Mesenchymal stem cell (in vitro differentiated cells and primary cell): ENCODE measurements at places on chromosomes 3 and 15.
A peak's percentile ranks its signal among the peaks of the same experiment; 100 is the strongest.

DNA sequence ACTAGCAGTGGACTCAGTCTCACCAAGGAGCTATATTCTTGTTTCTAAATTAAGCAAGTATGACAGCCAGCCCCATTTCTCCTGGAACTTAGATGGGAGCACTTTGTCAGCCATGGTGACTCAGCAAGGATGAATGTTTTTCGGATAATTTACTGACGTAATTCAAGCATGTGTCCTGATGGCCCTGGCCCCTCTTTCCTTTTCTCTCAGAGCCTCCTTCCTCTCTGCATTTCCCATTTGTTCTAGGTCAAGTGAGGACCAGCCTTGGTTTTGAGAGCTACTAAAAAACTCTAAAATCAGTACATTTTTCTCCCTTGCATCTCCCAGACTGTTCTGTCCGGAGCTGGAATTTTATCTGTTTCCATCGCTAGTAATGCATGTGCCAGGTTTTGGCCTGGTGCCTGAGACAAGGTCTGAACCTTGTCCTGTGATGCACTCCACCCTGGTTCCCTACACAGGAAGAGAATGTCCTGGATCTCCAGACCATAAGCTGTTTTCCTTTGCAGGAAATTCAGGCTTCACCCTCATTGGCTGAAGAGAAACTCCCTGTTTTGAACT lies 256.6 kb upstream of the ROPN1 start:
- DNase-seq = peak; percentile 84

DNA sequence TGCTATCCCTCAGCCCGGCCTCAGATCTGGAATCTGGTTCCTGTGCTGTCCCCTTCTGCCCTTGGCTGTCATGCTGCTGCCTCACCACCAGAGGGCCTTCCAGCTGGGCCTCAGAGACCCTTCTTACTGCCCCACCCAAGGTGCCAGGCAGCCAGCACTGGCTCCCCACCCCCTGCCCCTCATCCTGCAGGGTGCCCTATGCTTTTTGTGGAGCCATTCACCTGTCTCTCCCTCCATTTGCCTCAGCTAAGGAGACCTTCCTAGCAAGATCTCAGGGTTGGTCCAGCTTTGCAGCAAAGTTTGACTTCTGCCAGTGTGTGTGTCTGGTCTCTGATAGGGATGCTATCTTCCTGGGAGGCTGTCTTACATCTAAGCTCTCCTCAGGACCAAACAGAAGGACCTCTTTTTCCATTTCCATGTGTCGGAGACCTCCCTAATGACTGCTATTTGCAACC lies 1.9 kb upstream of the VWA5B2 start:
- DNase-seq = peak; percentile 46

DNA sequence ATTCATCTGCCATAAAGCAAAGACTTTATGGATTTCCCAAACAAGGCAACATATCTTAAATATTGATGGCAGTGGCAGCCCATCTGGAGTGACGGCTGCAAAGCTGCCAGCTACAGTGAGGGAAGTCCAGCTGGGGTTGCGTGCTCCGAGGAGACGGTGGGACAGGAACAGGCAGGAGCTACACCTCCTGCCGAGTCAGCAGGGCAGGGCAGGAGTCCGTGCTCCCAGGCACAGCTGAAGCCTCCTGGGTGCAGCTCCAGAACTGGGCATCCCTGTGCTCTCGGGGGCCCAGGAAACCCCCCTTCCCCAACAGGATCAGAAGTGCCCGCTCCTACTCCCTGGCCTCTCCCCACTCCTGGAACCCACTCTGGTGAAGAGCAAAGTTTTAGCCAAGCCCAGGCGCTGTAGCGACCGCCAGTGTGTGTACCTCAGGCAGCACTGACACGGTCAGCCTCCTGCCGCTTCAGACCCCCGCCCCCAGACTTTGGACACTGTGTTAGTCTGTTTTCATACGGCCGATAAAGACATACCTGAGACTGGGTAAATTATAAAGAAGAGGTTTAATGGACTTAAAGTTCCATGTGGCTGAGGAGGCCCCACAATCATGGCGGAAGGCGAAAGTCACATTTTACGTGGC lies 556.4 kb upstream of the CCDC54 start:
- DNase-seq = no peak

- no peak for DNase-seq
Measured at GRCh38 chr15:89877083-89877425, 16.7 kb downstream of the AP3S2 start.

DNA sequence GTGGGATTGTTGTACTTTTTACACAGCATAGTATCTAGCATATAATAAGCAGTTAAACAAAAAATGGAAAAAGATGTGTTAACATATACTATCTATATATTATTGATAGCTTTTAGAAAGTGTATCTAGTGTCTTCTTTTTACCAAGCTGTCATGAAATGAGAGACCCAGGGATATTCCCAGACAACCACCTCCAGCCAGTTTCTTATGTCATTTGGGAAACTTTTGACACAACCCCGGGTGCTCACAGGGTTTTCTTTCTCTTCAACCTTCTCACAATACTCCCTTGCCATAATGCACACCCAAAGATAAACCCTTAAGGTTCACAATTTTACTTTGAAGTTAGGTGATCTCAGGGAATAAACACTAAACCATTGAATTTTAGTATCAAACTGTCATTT lies 4.8 kb upstream of the PLA1A start:
- no peak for DNase-seq

DNA sequence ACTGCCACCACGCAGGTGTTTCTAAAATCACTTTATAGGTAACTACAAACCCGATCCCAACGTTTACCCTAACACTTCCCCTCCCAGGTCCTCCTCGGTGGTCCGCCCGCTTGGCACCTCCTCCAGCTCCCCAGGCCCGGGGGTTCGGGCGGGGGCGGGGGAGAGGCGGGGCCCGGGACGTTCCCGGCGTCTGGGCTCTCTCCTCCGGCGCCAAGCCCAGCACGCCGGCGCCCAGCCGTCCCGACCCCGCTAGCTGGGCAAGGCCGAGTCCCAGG lies 562 bp downstream of the CGGBP1 start:
- no peak for DNase-seq

DNA sequence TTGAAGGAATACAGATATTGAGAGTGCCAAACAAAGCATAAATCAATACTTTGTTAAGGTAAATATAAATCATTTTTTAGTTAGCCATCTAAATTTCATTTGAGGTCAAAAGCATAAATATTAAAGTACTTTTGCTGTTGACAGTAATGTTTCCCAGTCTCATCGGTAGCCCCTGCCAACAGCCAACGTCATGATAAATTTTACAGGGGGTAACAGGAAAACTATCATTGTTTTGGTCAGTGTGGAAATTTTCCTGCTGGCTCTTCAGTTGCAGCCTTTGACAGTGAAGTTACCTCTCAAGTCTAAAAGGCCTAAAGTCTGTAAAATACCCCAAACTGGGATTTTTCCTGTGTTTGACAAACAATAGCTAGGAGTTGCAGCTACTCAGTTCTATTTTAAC lies 37.3 kb upstream of the TTC14 start:
- no peak for DNase-seq

DNA sequence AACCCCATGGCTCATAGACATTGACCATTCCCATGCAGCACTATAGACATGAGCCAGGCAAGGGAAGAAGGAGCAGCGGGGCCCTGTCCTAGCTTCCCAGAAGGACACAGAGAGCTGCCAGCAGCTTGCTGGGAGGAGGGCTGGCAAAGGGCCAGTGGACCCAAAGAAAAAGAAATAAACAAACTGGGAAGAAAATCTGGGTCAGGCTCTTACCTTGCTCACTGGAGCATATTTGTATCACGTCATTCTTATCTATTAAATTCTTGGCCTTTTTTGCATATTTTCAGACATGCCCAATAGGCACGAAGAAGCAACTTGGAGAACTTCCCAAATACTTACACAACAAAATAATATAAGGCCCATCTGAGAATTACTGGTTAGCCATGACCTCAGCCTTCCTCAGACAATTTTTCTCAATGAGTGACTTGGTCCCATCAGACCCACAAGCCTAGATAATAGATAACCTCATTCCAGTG lies 28.4 kb downstream of the RASGRP1 start:
- DNase-seq = peak; percentile 28

GRCh38 chr3:27127879-27128278 lies 241.3 kb downstream of the NEK10 start:
- peak; percentile 3 for DNase-seq

GRCh38 chr15:92807971-92808571 lies 92.1 kb upstream of the CHD2 start:
- DNase-seq = peak; percentile 51

DNA sequence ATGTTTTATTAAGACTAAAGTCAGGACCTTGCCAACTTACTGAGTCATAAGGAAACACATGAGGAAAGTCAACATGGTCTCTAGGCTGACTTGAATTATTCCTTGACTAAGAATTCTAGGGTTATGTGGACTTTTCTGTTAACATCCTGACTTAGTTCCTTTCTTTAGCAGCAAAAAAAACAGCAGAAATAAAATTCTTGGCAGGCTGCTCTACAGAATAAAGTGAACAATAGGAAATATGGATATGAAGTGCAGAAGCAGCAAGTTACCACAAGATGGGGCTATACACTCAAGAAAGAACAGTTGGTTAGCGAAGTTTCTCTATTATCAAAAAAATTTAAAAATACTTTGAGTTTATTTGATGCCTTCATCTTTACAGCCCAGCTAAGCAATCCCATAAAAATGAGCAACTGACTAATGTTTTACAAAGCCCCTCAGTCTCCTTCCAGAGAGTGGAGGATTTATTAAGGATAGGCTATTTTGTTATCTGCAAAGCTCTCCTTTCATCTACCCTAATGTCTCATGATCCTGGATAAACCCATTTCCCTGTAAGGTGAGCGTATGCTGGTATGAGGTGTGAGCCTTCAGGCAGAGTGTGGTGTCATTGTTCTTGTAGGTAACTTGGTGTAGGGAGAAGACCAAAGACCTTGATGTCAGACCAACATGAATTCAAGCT lies 23.1 kb upstream of the MCCC1 start:
- DNase-seq = peak; percentile 62
